ENCODE measurements at places on chromosomes 4 and X. TPM values are rescaled to one million over a fixed set of nuclear protein-coding genes. Genes with fewer than 3 reads are reported as not detected.

Gene DUX4
- total RNA-seq: not detected

Gene SYTL4
- 19.1 TPM for total RNA-seq

Gene CENPVL2
- total RNA-seq: not detected

Gene MAGEA2B
- total RNA-seq: not detected

Gene PPP4R3C
- total RNA-seq: not detected

Gene BMP15
- total RNA-seq: not detected

Gene KLKB1
- 3.1 TPM for total RNA-seq

Gene HTR2C
- total RNA-seq: not detected

Gene ADRA2C
- 10.5 TPM for total RNA-seq

Gene NRK
- 0.52 TPM for total RNA-seq

Gene BEX4
- total RNA-seq: 7.9 TPM

Gene SCML2
- total RNA-seq: 2.3 TPM

Gene TLR1
- total RNA-seq: 12.2 TPM

Gene TCEAL9
- 37.9 TPM for total RNA-seq

Gene ITIH6
- total RNA-seq: not detected

Gene SMR3B
- total RNA-seq: not detected

Gene ABRAXAS1
- 5.9 TPM for total RNA-seq

Gene LIMCH1
- total RNA-seq: 9.3 TPM

Gene EMCN
- total RNA-seq: 6.6 TPM

Gene SCD5
- total RNA-seq: 51.4 TPM

Gene HDAC8
- 25.9 TPM for total RNA-seq

Gene IL15
- total RNA-seq: 0.66 TPM

Gene KCND1
- 0.52 TPM for total RNA-seq

Gene SFRP2
- 12.5 TPM for total RNA-seq

Gene ETDA
- not detected for total RNA-seq
